SJSA1 (cell line): ENCODE measurements at places on chromosomes 7 and 10. TPM values are rescaled to one million over a fixed set of nuclear protein-coding genes. Genes with fewer than 3 reads are reported as not detected.

CDC14C gene
- total RNA-seq = not detected in 2 replicates

- no peak for DNase-seq
These were observed 24.4 kb upstream of the PWWP2B start for GRCh38 chr10:132372516-132373095.

ZNF775 gene
- total RNA-seq = 5.8 and 8.6 TPM in 2 replicates

DNA sequence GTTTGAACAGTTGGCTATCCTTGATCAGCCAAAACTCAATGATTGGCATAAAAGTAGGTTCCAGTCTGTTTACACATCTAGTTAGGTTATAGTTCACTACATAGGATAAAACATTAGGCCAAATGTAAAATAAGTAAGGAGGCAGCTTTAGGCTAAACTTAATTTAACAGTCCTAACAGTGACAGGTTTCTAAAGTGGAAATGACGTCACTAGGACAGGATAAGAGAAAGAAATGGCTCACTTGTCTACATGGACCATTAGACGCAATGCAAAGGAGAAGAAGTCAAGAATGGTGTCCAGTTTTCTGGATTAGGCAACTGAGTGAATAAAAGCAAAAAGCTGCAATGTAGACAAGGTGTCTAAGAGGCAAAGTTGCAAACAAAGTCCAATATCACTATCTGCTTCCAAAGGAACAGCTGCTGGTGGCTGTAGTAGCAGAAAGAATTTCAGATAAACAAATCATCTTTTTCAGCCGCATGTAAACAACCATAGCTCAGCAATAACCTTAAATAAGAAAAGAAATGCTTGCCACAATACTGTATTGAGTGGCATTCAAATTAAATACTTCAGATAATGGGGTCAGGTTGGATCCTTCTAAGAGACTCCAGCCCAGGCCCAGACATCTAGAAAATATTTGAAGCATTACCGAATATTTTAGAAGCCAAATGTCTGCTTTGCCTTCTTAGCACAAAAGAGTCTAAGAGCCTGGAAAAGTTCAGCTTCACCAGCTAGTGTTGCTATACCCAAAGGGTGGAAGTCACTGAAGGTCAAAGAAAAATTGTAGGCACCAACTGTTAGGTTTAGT lies 154.2 kb downstream of the NEBL start:
- DNase-seq = no peak

ASAH2B gene
- total RNA-seq = 5.7 and 7.7 TPM in 2 replicates

DNA sequence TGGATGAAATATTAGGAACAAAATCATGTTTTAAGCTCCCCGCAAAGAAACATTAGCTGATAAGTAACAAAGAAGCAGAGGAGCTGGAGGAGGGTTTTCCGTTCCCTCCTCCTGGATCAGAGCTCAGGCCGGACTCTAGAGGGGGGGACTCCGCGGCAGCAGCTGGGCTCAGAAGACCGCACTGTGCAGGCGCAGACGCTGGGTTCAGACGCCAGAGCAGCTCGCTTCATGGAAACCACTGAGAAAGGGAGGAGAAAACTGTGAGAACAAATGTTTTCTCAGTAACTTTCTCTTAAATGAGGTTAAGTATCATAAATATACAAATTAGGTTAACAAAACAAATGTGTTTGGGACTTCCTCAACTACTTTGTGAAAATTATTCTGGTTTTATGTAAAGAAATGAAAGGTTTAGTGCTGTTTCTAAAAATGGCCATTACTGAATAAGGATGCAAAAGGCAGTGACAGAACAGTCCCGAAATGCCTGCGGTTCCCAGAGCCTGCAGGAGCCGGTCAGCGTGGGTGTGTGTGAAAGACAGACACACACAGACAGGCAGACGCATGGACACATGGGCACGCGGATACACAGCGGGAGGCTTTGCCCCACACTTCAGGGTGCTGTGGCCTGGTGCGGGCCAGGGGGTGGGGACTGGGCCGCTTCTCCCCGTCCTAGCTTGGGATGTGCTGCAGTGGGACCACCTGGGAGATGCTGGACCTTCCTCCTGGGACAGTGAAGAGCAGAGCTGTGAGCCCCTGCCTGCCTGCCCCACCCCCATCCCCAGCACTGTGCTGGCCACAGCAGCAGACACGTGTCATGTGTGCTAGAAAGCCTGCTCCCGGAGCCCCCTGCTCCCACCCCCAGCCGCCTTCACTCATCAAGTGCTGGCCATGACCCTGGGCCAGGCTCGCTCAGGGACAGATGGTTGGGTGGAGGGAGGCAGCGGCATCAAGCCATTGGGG lies 20.3 kb upstream of the ADGRA1 start:
- no peak for DNase-seq
